Skin of body (tissue), 3 donors: ENCODE measurements at places on chromosomes 16 and 17. TPM values are rescaled to one million over a fixed set of nuclear protein-coding genes. Genes with fewer than 3 reads are reported as not detected.

BRICD5 gene
- total RNA-seq: 2.7 TPM

GRCh38 chr17:77414811-77415400, 274.1 kb downstream of the SEC14L1 start:
- no peak for DNase-seq

GRCh38 chr17:72259922-72260321, 139.1 kb downstream of the SOX9 start:
- no peak for DNase-seq

DNA sequence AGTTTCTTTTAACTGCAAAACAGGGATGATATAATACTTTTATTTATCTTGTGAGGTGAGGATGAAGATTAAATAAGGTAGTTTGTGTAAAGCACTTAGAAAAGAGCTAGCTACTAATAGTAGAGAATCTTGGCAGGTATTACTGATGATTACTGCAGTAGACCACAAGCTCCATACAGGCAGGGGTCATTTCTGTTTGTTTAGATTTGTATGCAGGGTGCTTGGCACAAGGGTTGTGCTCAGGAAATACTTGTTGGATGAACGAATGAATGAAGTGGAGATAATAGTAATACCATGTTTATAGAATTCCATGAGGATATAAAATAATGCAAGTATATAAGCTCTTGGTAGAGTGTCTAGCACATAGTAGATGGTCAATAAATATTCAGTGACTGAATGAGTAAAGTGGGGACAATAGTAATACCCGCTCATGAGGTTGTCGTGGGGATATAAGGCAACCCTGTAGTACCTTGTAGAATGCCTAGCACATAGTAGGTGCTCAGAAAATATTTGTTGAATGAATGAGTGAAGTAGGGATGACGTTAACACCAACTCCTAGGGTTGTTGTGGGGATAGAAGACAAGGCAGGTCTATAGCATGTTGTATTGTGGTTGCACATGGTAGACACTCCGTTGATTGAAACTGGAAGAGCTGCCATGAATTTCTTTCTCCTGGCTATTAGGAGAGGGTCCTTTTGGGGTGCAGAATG, 83.0 kb downstream of the ABCC1 start:
- no peak for DNase-seq

KRTAP4-9 gene
- total RNA-seq: 5.2 TPM

NT5M gene
- total RNA-seq: 0.99 TPM

DNA sequence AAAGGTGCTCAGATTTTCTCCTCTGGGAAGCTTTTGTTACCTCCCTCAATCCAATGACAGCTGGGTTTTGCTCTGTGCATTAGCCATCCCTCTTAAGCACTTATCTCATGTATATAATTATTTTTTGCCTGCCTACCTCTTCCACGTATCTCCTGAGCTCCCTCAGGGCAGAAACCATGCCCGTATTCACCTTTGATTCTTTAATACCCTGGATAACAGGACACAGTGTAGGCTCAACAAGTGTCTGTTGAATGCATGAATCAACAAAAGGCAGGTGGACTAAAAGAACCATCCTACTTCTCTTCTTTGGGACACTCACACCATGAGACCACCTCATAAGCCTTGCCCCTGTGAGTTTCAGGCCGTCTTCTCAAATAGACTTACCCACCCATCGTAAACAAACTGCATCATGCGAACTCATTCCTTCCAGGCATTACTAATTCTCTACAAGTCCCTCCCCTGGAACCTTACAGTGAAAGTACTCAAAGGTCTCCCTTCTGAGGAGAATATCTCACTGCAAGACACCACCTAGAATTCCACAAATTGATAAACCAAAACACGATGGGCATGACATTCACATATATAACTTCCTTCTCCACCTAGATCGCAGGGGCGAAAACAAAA, 3.2 kb downstream of the ARHGAP17 start:
- DNase-seq: no peak

- DNase-seq: no peak
Observed at GRCh38 chr17:3957735-3958599, 6.3 kb downstream of the ATP2A3 start.

DNA sequence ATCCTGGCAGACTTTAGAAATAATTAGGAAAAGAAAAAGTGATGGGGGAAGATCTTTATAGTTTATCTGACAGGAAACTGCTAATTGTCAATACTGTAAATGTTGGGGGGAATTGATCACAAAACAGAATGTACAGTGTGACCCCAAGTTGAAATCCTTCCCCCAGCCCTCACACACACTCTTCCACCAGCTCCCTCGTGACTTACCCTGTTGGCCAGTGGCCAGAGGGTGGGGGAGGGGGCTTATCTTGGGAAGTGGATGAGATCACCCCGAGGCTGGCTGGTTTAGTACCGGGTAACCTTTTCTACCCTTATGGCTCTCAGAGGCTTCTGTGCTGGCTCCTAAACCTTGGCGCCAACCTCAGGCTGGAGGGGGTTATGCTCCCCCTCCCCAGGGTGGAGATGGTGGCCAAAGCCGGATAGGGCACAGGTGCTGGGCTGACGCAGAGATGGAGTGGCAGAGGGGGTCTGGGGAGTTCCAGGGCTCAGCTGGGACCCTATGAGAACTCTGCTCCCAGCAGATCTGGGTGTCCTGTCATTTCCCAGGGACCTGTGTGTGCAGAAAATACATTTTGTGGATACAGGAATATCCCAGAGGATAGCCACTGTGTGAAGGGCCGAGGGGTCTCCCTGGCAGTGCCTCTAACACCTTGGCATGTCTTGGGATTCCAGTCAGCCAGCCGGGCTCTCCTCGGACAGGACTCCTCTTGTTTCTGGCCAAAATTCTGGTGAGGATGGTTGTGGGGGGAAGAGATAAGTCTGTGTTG, 18.6 kb downstream of the CDH16 start:
- DNase-seq: peak; percentile 2

GRCh38 chr17:3828151-3828851, 17.7 kb downstream of the NCBP3 start:
- no peak for DNase-seq

- no peak for DNase-seq
Observed at GRCh38 chr16:23498863-23499262, 11.4 kb downstream of the GGA2 start.

DNA sequence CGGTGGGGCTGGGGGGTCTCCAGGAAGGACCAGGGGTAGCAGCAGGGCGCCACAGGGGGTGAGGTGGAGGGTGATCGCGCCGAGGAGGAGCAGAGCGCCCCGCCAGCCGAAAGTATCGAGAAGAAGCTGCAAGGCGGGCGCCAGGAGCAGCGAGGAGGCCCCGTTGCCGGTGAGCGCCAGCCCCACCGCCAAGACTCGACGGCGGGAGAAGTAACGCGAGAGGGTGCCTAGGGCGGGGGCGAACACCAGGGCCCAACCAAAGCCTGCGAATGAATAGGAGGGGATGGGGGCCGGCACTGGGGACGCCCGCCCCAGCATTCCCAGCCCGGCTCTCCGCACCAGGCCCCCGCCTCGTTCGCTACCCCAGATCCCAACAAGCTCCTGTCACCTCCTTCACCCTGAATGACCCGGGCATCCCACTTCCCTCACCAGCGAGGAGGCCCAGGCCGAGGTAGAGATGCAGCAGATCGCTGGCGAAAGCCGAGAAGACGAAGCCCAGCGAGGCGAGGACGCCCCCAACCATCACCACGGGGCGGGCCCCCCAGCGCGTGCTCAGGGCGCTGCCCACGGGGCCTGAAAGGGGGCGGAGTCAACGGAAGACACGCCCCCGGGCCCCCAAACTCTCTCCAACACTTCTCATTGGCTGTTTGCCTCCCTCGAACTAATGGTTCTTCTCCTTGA, 1.3 kb downstream of the SLC16A11 start:
- no peak for DNase-seq

DNA sequence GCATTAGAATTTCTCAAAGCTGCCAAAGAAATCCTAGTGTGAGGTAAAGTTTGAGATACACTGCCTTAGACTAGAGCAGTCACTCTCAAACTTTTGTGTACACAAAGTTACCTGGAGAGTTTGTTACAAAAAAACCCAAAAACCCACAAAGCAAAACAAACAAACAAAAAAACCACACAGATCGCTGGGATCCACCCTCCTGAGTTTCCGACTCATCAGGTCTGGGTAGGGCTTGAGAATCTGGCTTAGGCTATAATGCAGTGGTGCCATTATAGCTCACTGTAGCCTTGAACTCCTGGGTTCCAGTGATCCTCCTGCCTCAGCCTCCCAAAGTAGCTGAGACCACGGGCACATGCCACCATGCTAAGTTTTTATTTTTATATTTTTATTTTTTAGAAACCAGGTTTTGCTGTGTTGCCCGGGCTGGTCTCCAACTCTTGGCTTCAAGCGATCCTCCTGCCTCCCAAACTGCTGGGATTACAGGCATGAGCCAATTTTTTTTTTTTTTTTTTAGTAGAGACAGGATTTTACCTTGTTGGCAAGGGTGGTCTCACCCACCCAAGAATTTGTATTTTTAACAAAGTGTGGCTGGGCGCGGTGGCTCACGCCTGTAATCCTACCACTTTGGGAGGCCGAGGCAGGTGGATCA, 22.3 kb upstream of the SMG1 start:
- DNase-seq: no peak

GRCh38 chr16:29903590-29903989, 3.3 kb downstream of the ASPHD1 start:
- DNase-seq: no peak

DNA sequence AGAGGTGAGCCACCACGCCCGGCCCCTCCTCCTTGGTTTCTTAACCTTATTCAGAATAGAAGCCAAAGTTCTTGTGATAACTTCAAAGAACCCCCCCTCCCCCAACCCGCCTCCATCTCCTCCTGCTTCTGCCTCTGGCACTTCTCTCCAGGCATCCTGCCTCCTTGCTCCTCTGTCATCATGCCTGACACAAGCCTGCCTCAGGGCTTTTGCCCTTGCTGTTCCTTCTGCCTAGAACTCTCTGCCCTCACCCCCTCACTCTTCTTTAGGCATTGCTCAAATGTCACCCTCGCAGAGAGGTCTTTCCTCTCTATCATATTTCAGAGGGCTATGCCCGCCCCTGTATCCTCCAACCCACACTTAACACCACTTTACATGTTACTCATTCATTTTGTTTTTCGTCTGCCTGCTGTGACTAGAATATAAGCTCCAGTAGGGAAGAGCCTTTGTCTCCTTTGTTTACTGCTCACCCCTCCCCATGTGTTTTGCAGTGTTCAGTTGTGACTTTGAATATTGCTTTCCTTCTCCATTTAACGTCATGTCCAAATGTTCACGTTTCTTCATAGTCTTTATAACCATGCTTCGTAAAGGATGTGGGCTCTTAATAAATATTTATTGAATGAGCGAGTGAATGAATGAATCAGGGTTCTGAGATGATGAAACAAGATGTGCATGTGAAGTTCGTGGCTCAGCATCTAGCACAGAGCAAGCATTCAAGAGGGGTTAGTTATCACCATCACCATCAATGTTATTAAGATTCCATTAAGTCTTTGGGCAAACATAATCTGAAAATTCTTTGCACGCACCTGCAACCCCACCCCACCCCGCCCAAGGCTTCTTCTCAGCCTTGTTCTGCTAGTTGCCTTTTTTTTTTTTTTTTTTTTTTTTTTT, 186.2 kb upstream of the WSCD1 start:
- DNase-seq: no peak

MRPL12 gene
- total RNA-seq: 9.2 TPM

SPIRE2 gene
- 3.6 TPM for total RNA-seq

CCDC144A gene
- total RNA-seq: 1.7 TPM

DNA sequence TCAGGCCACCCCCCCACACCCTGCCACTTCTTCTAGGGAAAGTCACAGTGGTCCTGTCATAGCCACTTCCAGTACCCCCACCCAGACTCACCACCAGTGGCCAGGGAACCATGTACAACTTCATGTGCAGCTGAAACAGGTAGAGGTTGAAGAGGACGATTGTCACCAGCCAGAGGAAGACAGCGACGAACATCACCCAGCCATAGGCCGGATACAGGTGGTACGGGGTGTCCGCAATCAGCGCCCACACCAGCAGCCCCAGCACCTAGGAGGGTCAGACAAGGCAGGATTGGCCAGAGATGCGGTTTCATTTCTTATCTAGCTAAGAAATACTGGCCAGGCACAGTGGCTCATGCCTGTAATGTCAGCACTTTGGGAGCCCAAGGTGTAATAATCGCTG, 16.7 kb downstream of the ARL2BP start:
- no peak for DNase-seq

GRCh38 chr16:17470182-17470907, 415 bp downstream of the XYLT1 start:
- no peak for DNase-seq

- no peak for DNase-seq
Observed at GRCh38 chr17:29674281-29674680, 51.6 kb upstream of the CORO6 start.

DNA sequence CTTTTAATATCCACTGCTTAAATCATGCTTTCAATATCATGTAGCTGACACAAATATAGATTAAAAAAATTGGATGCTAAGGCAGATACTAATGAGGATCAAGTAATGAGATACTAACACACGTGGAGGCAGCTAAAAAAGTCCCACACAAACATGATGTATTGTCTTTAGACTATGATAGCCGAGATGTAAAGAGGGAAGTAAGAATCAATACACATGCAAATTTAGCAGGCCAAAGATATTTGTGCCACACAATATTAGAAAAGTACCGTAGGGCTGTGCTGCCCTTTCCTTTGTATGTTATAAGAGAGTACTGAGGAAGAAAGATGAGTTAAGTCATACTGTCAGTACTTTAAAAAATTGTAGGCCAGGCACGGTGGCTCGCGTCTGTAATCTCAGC, 51.4 kb upstream of the STAC2 start:
- DNase-seq: no peak

GRCh38 chr17:57551321-57552079, 193.6 kb downstream of the CCDC182 start:
- DNase-seq: no peak

C16orf89 gene
- total RNA-seq: 2.0 TPM

DNA sequence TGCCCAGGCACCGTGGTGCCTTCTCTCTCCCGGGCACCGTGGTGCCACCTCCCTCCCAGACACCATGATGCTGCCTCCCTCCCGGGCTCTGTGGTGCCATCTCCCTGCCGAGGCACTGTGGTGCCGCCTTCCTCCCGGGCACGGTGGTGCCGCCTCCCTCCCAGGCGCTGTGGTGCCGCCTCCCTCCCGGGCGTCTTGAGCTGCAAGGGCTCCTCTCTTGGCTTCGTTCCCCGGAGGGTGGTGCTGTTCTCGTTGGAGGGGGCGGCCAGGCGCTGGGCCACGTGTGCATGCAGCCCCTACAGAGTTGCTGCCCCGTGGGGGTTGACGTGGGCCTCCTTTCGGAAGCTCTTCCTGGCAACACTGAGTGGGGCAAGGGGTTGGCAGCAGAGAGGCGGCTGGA, 8.2 kb downstream of the CENPX start:
- DNase-seq: no peak

- DNase-seq: no peak
Observed at GRCh38 chr17:8922451-8922850, 43.1 kb downstream of the PIK3R5 start.

- no peak for DNase-seq
Observed at GRCh38 chr16:62921904-62922303, 885.7 kb upstream of the CDH8 start.

- DNase-seq: no peak
Observed at GRCh38 chr17:44918006-44918405, 2.7 kb upstream of the GFAP start.

SLC38A8 gene
- total RNA-seq: not detected
